Right lobe of liver (tissue), 6 donors: ENCODE measurements at places on chromosomes 6 and 20.

DNA sequence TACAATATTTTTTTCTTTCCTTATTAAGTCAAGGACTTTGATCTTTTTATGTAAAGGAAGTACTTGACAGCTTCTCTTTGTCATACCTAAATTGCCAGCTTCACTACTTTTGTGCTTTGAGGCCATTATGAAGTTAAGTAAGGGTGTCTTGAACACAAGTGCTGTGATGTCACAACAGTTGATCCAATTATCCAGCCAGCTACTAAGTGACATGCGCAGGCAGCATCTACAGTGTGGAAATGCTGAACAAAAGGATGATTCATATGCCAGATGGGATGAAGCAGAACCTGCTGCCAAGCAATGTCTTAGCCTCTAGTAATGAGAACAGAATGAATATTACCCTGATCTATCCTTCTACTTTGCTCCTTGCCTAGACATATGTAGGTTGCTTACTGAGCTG lies 68.3 kb upstream of the TMEM244 start:
- no peaks in the 10 kb centered on the region for H3K27me3 ChIP-seq
- no peaks in the 10 kb centered on the region for H3K36me3 ChIP-seq
- H3K27ac ChIP-seq: no peak overlapping the region
- DNase-seq: no peak
- H3K4me1 ChIP-seq: no peaks in the 10 kb centered on the region

GRCh38 chr6:66396549-66396948 lies 689.5 kb upstream of the EYS start:
- no peaks in the 10 kb centered on the region for H3K4me1 ChIP-seq
- H3K27me3 ChIP-seq: no peaks in the 10 kb centered on the region
- no peak overlapping the region for H3K27ac ChIP-seq
- no peaks in the 10 kb centered on the region for H3K36me3 ChIP-seq
- no peak for DNase-seq

DNA sequence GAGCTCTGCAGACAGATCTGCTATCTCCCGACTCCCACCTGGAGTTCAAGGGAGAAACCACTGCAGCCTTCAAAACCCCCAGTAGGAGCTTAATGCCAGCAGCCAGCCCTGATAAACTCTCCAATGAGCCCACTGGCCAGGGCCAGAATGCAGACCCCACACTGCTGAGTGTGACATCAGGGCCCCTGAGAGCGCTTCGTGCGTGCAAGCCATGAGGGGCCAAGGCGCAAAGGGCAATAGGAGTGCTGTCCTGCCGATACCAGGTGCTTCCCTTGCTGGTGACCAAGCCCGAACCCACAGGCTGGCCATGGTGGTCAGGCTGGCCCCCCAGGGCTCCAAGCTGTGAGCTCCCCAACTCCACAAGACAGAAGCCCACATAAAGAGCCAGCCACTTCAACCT lies 33.2 kb upstream of the CST7 start:
- no peaks in the 10 kb centered on the region for H3K36me3 ChIP-seq
- H3K4me1 ChIP-seq: no peaks in the 10 kb centered on the region
- H3K27me3 ChIP-seq: no peaks in the 10 kb centered on the region
- H3K27ac ChIP-seq: no peak overlapping the region
- no peak for DNase-seq

DNA sequence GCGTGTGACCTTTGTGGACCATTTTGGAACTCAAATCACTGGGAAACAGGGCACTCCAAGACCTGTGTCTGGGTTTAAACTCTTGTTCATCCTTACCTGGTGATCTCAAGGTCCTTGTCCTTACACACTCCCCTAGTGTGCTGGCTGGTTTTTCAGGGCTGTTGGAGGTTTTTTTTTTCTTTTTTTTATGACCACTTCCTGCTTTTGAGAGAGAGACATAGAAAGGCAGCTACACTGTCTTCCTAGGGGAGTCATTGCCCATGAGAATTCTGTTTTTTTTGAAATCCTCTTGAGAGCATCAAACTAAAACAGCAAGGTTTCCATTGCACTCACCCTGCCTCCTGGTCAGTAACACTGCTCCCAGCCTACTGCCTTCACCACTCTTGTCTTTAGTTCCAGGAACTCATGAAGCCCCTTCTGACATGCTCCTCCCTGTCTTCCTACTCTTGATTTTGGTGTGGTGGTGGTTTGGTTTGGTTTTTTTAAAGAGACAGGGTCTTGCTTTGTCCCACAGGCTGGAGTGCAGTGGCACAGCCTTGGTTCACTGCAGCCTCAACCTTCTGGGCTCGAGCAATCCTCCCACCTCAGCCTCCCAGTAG lies 28.6 kb downstream of the PRPH2 start:
- no peaks in the 10 kb centered on the region for H3K4me1 ChIP-seq
- no peaks in the 10 kb centered on the region for H3K36me3 ChIP-seq
- no peak overlapping the region for H3K27ac ChIP-seq
- DNase-seq: peak; percentile 6
- no peaks in the 10 kb centered on the region for H3K27me3 ChIP-seq
- H3K4me3 ChIP-seq: no peak overlapping the region

DNA sequence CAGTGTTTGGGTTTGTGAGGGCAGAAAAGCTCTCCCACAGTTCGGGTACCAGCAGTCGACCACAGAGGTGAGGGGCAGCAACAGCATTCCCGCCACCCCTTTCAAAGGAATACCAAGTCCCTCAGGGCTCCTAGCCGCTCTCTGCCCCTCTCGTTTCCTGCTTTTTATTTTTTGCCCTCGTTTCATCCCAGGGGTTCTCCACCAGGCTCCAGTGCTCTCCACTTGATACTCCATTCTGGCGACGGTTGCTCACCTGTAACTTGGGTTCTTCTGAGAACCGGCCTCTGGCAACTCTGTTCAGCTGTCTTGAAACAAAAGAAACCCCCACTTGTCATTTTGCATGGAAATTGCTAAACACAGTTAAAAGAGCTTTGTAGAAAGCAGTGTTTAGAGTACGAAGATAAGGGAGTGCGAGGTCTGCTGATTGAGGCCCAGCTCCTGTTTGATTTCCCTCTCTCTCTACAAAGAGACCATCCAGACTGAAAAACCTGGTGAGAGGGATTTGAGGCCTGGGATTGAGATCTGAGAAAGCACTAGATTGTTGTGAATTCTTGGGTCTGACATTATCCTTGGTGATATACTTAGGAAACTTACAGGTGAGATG lies 28.7 kb downstream of the IGF2R start:
- no peak overlapping the region for H3K4me3 ChIP-seq
- H3K4me1 ChIP-seq: no peaks in the 10 kb centered on the region
- no peaks in the 10 kb centered on the region for H3K27me3 ChIP-seq
- H3K36me3 ChIP-seq: no peaks in the 10 kb centered on the region
- DNase-seq: no peak

DNA sequence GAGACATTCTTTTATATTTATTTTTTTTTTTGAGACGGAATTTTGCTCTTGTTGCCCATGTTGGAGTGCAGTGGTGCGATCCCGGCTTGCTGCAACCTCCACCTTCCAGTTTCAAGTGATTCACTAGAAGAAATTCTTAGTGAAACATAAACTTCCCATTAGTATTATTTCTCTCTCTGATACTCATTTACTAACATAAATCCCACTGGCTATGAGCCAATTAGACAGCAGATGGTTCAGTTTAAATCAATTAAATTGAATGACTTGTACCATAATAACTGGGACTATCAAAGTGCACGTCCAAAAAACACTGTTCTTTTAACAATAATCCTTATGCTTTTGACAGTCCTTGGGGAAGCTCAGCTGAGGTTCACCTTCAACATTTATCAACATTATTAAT lies 111.2 kb upstream of the PTCHD4 start:
- H3K36me3 ChIP-seq: no peaks in the 10 kb centered on the region
- no peaks in the 10 kb centered on the region for H3K4me1 ChIP-seq
- no peak overlapping the region for H3K4me3 ChIP-seq
- DNase-seq: no peak
- no peak overlapping the region for H3K27ac ChIP-seq

DNA sequence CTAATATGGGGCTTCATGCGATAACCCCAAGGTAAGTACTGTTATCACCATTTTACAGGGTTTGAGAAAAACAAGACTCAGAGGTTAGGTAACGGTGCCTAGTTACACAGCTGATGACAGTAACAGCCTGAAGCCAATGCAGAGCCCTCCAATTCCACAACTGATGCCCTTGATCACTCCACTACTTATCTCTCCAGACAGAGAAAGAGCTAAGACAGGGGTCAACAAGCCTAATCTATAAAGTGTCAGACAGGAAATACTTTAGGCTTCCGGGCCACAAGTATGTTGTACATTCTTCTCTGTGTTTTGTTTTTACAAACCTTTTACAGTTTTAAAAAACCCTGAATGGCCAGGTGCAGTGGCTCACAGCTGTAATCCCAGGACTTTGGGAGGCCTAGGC lies 50.9 kb downstream of the MAP7 start:
- H3K27me3 ChIP-seq: no peaks in the 10 kb centered on the region
- H3K36me3 ChIP-seq: no peaks in the 10 kb centered on the region
- no peak overlapping the region for H3K4me3 ChIP-seq
- no peaks in the 10 kb centered on the region for H3K4me1 ChIP-seq
- no peak for DNase-seq

GRCh38 chr6:89554106-89554505 lies 84.4 kb downstream of the LYRM2 start:
- no peak overlapping the region for H3K27ac ChIP-seq
- no peak for DNase-seq
- H3K4me1 ChIP-seq: no peaks in the 10 kb centered on the region
- H3K27me3 ChIP-seq: no peaks in the 10 kb centered on the region

GRCh38 chr6:163992701-163993100 lies 578.2 kb downstream of the QKI start:
- no peak for DNase-seq
- H3K36me3 ChIP-seq: no peaks in the 10 kb centered on the region
- no peak overlapping the region for H3K4me3 ChIP-seq
- H3K27me3 ChIP-seq: no peaks in the 10 kb centered on the region
- H3K27ac ChIP-seq: no peak overlapping the region

DNA sequence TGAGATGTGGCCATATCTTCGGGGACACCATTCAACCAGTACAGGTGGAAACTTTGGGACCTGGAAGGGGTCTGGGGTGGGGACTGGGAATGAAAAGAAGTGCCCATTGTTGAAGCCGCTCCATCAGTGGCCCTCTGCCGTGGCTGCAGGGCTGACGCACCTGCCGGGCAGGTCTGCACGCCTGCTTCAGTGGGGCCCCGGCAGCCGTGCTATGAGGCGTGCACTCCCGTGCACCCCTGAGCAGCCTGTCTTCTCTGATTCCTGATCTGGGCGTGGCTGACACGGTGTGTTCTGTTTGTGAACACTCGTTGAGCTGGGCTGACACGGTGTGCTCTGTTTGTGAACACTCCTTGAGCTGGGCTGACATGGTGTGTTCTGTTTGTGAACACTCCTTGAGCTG lies 155.9 kb downstream of the TAF4 start:
- H3K27ac ChIP-seq: no peak overlapping the region
- H3K27me3 ChIP-seq: no peaks in the 10 kb centered on the region
- DNase-seq: no peak
- H3K36me3 ChIP-seq: no peaks in the 10 kb centered on the region
- no peaks in the 10 kb centered on the region for H3K4me1 ChIP-seq

DNA sequence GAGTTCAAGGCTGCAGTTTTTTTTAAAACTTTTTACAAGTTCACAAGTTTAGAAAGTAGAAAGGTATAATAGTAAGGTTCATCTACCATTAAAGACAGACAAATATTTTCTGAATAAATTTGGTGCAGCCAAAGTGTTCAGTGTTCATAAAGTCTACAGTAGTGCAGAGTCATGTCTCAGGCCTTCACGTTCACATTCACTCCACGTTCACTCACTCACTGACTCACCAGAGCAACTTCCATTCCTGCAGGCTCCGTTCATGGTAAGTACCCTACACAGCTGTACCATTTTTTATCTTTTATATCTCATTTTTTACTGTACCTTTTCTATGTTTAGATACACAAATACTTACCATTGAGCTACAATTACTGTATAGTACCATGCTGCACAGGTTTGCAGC lies 67.6 kb downstream of the B4GALT5 start:
- no peak overlapping the region for H3K4me3 ChIP-seq
- H3K36me3 ChIP-seq: peaks cover 17% of the 10 kb centered on the region
- no peak overlapping the region for H3K27ac ChIP-seq
- DNase-seq: no peak
- H3K27me3 ChIP-seq: no peaks in the 10 kb centered on the region

DNA sequence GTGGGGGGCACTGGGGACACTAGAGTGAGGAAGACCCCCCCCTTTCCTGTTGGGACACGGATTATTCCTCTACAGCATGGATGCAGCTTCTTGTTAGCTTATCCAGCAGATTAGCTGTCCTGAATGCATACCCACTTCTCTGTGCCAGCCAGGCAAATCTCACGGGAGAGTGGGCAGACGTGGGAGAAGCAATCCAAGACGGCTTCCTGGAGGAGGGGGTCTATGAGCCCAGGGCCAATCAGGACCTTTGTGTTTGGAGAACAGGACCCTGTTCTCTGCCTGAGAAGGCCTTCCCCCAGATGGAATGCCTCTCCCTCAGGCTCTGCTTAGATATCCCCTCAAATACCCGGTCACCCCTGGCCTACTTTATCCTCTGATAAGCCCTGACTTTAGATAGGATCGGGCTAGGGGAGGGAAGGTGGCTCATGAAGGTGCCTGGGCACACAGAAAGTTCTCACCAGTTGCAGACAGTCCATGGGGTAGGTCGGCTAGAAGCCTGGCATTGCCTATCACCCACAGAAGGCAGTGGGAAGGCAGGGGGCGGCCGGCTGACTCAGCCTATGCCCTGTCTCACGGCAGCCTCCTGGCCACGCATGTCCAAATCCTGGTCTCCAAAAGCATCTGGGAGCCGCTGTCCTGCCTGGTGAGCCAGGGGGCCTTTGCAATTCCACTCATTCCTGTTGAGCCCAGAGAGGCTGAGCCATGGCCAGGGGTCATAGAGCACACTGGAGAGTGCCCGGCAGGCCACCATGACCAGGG lies 34.7 kb downstream of the SUN5 start:
- no peaks in the 10 kb centered on the region for H3K27me3 ChIP-seq
- no peaks in the 10 kb centered on the region for H3K4me1 ChIP-seq
- no peak overlapping the region for H3K4me3 ChIP-seq
- no peaks in the 10 kb centered on the region for H3K36me3 ChIP-seq

DNA sequence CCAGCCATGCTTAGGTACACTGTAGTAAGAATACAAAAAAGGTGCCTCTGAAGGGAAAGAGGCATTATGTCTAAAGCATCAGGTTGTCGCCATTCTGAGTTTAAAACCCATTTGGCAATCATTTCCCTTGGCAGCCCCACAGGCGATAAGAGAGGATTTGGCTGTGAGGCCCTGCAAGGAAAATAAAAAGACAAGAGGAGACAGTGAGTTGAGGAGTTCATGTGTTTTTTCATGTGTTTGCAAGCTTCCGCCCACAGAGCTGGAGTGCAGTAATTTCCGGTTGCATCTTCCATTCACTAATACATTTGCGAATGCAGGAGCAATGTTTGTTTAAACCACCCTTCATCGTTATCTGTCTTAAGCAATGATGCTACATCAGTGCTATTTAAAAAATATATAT lies 138.5 kb upstream of the SOX4 start:
- H3K36me3 ChIP-seq: no peaks in the 10 kb centered on the region
- H3K27ac ChIP-seq: no peak overlapping the region
- DNase-seq: no peak
- H3K4me3 ChIP-seq: no peak overlapping the region

- H3K27ac ChIP-seq: no peak overlapping the region
- H3K4me3 ChIP-seq: no peak overlapping the region
- DNase-seq: no peak
- H3K36me3 ChIP-seq: no peaks in the 10 kb centered on the region
Observed at GRCh38 chr20:43844778-43845614, 69.7 kb upstream of the TOX2 start.

- no peak for DNase-seq
- no peaks in the 10 kb centered on the region for H3K27me3 ChIP-seq
- no peak overlapping the region for H3K27ac ChIP-seq
- no peak overlapping the region for H3K4me3 ChIP-seq
- H3K36me3 ChIP-seq: no peaks in the 10 kb centered on the region
Observed at GRCh38 chr20:41733151-41733550, 115.0 kb upstream of the CHD6 start.

- H3K4me3 ChIP-seq: no peak overlapping the region
- no peak overlapping the region for H3K27ac ChIP-seq
- DNase-seq: no peak
- H3K36me3 ChIP-seq: no peaks in the 10 kb centered on the region
Observed at GRCh38 chr6:2116496-2116895, 128.9 kb downstream of the GMDS start.
